Stimulated activated CD4-positive, alpha-beta T cell treated with anti-CD3 and anti-CD28 coated beads, TNF-alpha, amount 100 ng/mL, for 48 hours (primary cell): ENCODE measurements at places on chromosomes 3 and 15.

- no peak for DNase-seq
These were observed 68.6 kb upstream of the ITGA11 start for GRCh38 chr15:68500363-68501258.

- no peak for DNase-seq
These were observed 81.5 kb downstream of the CHST2 start for GRCh38 chr3:143201045-143201444.

DNA sequence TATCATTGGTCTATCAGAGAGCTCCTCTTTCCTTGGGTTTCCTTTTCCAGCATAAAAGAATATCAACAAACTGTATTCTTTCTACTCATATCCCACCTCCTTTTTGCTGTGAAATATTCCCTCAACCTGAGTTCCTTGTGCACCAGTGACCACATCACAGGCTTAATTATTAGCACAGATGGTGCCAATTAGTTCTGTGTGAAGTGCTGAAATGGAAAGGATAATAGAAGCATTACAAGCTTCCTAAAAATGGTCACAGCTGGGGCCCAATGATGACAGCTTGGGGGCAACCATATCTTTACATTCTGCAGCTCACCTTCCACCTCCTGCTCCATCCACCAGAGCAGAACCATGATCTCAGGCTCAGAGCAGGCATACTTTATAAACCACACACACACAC is 84.6 kb downstream of the ANO10 start:
- no peak for DNase-seq

GRCh38 chr3:99430348-99431134 is 207.9 kb upstream of the COL8A1 start:
- DNase-seq: no peak

- no peak for DNase-seq
These were observed 4.4 kb upstream of the ATP2C1 start for GRCh38 chr3:130889416-130889946.

GRCh38 chr3:25904206-25904605 is 114.3 kb downstream of the OXSM start:
- no peak for DNase-seq

- DNase-seq: no peak
These were observed 238.0 kb downstream of the XXYLT1 start for GRCh38 chr3:195032955-195033354.

DNA sequence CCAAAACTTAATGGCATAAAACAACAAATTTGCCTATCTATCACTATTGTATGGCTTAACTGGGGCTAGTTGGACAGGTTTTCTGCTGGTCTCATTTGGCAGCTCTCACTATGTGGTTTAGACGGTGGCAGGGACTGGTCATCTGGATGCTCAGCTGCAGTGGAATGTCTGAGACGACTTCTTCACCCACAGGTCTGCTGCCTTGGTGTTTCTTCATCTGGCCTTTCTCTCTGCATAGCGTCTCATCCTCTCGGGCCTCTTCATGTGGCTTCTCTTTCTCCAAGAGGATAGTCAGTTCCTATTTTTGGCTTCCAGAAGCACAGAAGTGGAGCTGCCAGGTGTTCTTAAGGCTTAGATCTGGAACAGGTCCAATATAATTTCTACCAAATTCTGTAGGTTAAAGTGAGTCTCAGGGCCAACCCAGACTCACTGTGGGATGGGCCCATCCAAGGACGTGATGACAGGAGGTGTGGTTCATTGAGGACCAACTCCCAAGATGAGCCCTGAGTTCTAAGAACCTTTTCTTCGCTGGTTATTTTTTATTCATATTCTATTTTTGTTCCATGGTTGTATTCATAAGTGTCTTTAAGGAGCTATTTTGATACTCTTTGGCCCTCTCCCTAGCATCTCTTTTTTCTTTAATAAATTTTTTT is 18.6 kb downstream of the UBE2Q2 start:
- no peak for DNase-seq

DNA sequence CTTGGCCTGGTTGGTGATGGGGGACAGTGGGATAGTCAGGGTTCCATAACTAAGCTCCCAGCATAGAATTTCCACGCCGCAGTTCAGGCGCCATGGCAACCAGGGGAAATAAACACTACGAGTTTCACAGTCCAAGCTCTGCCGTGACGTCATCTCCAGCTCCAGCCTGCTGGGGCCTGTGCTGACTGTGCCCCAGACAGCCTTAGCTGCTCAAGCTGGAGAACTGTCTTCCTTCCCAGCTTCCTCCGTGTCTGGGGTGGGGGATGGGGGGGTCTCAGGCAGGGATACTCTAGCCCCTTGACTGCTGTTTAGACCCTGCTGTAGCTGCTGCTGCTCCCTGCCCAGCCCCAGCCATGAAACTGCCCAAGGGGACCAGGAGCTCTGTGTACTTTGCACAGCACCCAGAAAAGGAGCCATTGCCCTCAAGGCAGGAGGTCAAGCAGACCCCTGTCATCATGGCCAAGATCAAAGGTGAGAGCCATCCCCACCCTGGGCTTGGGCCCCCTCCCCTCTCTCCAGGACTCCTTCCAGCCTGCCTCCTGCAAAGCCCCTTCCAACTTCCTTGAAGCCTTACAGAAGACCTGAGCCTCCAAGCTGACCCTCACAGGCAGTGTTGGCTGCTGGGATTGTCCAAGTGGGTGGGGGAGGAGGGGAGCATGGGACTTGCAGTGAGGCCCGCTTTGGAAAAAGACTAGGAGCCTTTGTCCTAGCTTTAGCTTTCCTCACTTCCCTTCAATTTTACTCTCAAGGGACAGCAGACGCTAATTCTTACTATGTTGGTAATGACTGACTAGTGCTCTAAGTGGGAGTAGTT is 11.4 kb upstream of the CSPG4 start:
- DNase-seq: peak; percentile 44
